ENCODE measurements at places on chromosomes 4 and X.

DNA sequence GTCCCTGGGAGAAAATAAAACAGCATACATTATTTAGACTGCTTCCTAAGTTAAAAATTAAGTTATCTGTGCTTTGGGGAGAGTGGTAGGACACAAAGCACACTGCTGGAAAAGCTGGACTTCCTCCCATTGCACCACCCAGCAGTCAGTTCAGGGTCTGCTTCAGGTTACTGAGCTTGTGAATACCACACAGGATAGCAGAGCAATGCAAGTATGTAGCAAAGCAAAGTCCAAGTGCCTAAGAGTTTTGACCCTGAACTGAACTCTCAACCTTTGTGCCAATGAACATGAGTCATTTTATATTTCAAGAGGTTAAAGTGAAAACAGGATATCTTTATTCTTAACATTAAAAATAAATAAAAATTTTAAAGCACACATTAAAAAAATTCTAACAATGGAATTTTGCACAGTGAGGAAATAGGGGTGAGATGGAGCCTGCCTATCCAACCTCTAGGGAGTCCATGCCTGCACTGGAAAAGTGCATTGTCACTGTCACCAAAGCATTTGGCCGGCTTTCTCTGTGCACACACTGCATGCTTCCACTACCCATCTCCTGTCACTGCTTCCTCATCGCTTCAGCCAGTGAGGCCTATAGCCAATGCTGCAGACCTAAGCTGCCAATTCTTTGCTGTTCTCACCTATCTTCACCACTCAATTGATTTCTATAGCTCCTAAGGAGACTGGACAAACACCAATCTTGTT, 50.9 kb downstream of the ABCG2 start:
- DNase-seq = no peak

DNA sequence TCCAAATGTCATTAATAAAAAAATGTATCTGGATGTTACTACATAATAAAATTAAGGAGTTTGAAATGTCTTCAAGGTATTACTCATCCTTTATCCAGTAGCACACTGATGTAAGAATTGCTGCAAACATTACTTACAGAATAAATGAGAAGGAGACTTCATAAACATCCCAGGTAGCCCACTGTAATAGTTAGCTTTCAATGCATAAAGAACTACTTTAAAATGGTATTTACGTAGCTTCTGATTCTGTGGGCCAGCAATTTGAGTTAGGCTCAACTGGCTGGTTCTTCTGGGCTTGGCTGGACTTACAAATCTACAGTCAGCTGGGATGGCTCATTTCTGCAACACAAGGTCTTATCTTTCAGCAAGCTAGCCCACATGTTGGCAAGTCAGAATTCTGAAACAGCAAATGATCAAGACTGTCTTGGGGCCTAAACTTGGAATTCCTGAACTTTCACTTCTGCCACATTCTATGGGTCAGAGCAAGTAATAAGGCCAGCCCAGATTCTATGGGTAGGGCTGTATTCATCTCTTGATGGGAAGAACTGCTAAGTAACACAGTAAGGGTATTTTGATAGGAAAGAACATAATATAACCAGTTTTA, 522.5 kb downstream of the IQCM start:
- no peak for DNase-seq

GRCh38 chr4:133474501-133474900, 325.4 kb downstream of the PCDH10 start:
- no peak for DNase-seq

DNA sequence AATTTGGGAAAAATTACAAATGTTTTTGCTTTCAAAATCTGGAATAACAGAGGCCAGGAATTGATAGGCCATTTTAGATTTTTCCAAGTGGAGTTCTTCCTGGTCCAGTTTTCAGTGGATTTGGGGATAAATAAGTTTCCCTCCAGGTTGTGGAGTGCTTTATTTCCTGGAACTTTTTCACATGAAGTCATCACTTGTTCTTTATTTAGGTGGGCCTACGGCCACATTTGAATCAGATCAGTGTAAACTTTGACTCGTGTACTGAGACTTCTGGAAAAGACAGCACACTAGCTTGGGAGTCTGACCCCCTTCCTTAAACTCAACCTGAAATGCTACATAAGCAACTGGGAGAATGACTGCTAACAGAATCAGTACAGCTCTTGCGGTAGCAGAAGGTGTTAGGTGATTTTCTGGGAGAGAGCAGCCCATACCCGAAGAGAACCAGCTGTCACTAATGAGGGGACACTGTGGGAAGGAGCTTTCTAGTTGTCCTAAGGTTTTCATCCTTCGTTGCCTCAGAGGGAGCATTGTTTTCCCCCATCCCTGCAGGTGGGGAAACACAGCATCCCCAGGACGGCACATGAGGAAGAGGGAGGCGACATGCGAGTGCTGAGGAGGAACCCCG, 235.2 kb upstream of the FAT1 start:
- DNase-seq = no peak

DNA sequence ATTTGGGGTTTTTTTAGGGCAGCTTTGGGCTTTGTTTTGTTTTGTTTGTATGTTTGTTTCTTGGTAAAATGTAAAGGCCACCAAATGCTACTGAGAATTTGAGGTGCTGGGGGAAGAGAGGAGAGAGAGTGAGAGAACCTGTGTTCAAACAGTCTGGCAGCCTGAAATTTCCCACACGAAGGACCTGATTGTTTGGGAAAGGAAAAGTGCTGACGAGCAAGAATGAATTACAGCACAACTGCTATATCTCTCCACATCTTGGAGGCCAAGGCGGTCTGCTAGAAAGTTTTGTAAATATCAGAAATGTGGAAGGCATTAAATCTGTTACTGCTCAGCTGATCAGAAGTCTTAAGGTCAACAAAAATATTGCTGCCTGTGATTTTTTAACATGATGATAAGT, 170.5 kb downstream of the PALLD start:
- DNase-seq = no peak

GRCh38 chrX:119755981-119756533, 2.3 kb upstream of the SOWAHD start:
- peak; percentile 36 for DNase-seq

DNA sequence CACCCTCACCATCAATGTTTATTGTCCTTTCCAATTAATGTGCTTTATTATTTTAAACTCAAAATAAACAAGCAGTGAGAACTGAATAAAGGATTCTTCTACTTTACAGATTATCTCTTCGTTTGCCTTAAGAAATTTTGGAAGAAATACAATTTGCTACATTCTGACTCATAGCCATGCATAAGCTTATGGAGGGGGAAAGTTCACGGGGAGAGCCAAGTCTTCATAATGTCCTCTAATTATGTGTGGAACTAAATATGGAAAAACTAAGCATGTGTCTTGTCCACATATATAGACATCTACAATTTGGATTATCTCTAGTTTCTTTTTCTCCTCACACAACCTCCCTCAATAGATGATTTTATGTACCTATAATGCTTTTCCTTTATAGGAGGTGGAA, 17.5 kb downstream of the CXCL13 start:
- DNase-seq = no peak

All from activated T-cell treated with anti-CD3 and anti-CD28 coated beads for 48 hours (primary cell).